Endothelial cell (in vitro differentiated cells): ENCODE measurements at places on chromosomes 6 and 20. TPM values are rescaled to one million over a fixed set of nuclear protein-coding genes. Genes with fewer than 3 reads are reported as not detected.
A peak's percentile ranks its signal among the peaks of the same experiment; 100 is the strongest.

Gene OR2H1
- total RNA-seq: not detected

- peaks cover 4% of the 10 kb centered on the region for H3K27me3 ChIP-seq
- H3K27ac ChIP-seq: no peak overlapping the region
- no peak for DNase-seq
- H3K36me3 ChIP-seq: peaks cover 16% of the 10 kb centered on the region
- no peak overlapping the region for H3K4me3 ChIP-seq
- H3K4me1 ChIP-seq: no peaks in the 10 kb centered on the region
Measured at GRCh38 chr6:159801935-159802334, 1.9 kb downstream of the PNLDC1 start.

DNA sequence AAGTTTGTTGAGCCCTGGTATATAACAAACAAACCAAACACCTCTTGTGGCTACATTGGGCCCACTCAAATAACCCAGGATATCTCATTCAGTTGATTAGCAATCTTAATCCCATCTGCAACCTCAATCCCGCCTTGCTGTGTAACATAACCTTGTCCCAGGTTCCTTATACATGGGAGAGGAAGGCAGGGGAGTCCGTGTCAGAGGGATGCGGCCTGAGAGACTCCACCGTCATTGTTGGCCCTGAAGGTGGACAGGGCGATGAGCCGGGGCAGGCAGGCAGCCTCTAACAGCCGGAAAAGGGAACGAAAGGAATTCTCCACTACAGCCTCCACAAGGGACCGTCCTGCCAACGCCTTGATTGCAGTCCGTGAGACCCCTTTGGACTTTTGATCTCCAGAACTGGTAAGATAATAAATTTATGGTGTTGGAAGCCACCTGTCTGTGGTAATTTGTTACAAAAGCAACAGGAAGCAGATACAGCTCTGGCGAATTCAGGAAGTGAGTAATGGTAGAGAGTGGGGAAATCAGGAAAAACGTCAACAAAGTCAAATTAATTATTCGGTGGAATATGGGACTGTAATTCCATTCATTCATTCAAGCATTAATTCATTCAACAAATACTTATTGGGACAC, 124.5 kb upstream of the SALL4 start:
- DNase-seq: no peak
- no peaks in the 10 kb centered on the region for H3K36me3 ChIP-seq

- H3K27me3 ChIP-seq: peaks cover 5% of the 10 kb centered on the region
- H3K36me3 ChIP-seq: peaks cover 7% of the 10 kb centered on the region
- H3K27ac ChIP-seq: no peak overlapping the region
Measured at GRCh38 chr6:89131599-89131998, 13.7 kb upstream of the SRSF12 start.

DNA sequence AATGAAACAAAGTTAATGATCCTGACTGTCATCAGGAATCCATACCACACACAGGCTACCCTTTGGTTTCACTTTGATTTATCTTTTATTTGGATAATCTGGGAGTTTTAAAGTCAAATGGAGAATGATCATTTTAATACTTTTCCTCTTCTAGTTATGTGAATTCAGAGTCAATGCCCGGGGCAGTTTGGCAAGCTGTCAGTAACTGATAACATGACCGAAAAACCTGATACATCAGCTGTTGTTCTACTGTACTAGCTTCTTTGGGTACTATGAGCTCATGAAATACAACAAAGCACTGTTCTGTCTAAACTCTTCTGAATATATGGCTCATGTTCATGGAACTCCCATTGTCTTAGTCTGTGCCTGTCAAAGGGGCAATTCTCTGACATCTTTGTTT, 30.2 kb downstream of the KLHL31 start:
- no peaks in the 10 kb centered on the region for H3K27me3 ChIP-seq
- no peak overlapping the region for H3K27ac ChIP-seq
- H3K4me3 ChIP-seq: no peak overlapping the region
- no peaks in the 10 kb centered on the region for H3K4me1 ChIP-seq
- DNase-seq: no peak
- no peaks in the 10 kb centered on the region for H3K36me3 ChIP-seq

GRCh38 chr6:112485120-112485826, 138.1 kb downstream of the RFPL4B start:
- no peak overlapping the region for H3K27ac ChIP-seq
- H3K4me3 ChIP-seq: no peak overlapping the region
- DNase-seq: no peak
- no peaks in the 10 kb centered on the region for H3K27me3 ChIP-seq

Gene TCP11
- total RNA-seq: 0.18 TPM

DNA sequence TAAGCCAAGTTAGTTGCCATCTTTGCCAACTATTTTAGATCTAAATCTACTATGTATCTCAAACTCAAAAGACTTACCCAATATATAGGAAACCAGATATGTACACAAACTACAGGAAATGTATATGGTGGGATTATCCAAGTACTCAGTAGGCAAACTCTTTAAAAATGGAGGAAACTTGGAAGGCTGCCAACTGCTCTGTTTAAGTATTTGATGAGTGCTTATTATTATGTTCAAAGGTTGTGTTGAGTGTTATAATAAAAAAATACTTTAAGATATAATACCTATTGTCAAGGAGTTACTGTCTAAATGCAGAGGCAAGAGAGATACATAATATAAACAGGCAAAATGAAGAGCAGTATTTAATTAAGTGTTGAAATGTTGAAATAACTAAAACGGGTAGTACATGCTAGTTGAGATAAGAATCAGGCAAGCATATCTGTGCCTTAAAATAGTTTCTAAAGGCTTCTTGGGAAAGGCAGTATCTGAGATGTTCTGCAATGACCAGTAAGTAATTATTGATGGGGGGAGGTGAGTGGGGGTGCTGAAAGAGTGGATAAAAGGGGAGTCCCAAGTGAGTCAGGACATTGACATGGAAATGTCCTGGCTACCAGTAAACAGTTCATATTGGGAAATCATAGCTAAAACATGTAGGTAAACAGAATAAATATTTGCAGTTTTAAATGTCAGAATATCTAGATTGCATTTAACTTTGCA, 6.5 kb upstream of the DST start:
- DNase-seq: no peak
- H3K27ac ChIP-seq: peak overlapping the region; percentile 21
- peak overlapping the region; percentile 59 for H3K4me3 ChIP-seq
- peaks cover 1% of the 10 kb centered on the region for H3K27me3 ChIP-seq
- H3K4me1 ChIP-seq: peaks cover 31% of the 10 kb centered on the region
- peaks cover 18% of the 10 kb centered on the region for H3K36me3 ChIP-seq

GRCh38 chr6:39214846-39215639, 14.2 kb downstream of the KCNK5 start:
- H3K27me3 ChIP-seq: peaks cover 2% of the 10 kb centered on the region
- no peaks in the 10 kb centered on the region for H3K36me3 ChIP-seq
- H3K27ac ChIP-seq: no peak overlapping the region
- no peak overlapping the region for H3K4me3 ChIP-seq
- peaks cover 29% of the 10 kb centered on the region for H3K4me1 ChIP-seq

- H3K4me1 ChIP-seq: no peaks in the 10 kb centered on the region
- H3K4me3 ChIP-seq: no peak overlapping the region
- H3K27me3 ChIP-seq: no peaks in the 10 kb centered on the region
- DNase-seq: no peak
- H3K27ac ChIP-seq: no peak overlapping the region
- H3K36me3 ChIP-seq: no peaks in the 10 kb centered on the region
Measured at GRCh38 chr6:119575721-119576120, 226.2 kb upstream of the MAN1A1 start.

Gene MYCT1
- 178 TPM for total RNA-seq

GRCh38 chr20:51187261-51187660, 164.4 kb upstream of the KCNG1 start:
- H3K27ac ChIP-seq: no peak overlapping the region
- H3K4me3 ChIP-seq: no peak overlapping the region
- peaks cover 6% of the 10 kb centered on the region for H3K27me3 ChIP-seq
- DNase-seq: no peak
- peaks cover 5% of the 10 kb centered on the region for H3K4me1 ChIP-seq
